ENCODE measurements at places on chromosomes 2 and 18.
A peak's percentile ranks its signal among the peaks of the same experiment; 100 is the strongest.

DNA sequence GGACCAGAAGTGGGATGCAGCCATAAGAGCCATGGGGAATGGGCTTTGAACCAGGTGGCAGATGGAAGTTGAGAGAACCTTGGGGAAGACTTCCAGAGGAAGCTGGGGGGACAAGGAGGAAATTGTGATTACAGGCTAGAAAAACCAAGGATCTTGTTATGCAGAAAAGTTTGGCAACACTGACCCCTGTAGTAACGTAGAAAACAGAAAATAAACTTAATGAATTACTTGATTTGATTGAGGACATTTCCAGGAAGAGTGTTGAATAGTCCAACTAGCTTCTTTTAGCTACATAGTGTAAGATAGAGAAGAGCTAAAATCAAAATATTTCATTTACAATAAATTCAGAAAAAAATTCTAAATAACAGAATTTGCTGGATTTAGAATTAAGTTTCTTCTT lies 91.9 kb upstream of the GPC1 start:
- no peak for DNase-seq

GRCh38 chr2:107392241-107392704 lies 434.4 kb upstream of the RGPD4 start:
- no peak for DNase-seq

GRCh38 chr18:60180671-60181070 lies 191.9 kb downstream of the MC4R start:
- DNase-seq: peak; percentile 84

- DNase-seq: no peak
Measured at GRCh38 chr2:134391751-134392160, 137.9 kb downstream of the MGAT5 start.

DNA sequence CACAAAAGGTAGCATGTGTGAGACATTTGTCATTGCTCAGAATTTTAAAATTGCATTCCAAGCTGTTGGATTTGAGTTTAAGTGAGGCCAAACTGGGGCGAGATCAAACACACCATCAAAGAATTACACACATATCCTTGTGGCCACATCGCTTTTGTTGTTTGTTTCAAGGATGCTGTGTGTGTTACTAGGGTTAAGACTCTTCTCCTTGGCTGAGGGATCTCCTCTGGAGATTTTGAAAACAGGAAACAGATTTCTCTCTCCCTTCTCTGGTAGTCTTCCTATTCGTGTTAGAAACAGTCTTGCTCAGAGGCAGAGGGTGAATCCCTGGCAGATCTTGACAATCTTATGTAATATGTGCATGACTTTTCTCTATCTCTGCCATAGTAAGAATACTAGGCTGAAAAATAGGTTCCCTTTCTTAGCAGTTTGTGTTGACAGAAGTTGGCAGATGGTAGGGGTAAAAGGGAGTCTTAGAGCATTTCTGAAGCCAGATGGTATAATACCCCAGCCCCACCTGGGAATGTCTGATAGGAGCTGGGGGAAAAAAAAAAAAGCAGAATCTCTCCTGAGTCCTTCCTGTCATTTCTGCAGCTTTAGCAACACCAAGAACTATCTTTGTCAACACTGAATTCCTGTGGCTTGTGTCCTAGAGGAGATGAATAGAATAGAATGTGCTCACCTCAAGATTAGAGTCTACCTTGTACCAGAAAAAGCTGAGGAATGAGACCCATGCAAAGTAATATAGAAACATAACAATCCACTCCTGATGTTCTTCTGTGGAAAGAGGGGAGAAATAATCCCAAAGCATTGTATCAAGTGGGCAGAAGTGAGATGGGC lies 101.8 kb downstream of the XRCC5 start:
- DNase-seq: no peak

GRCh38 chr2:101151859-101152271 lies 683 bp upstream of the TBC1D8 start:
- DNase-seq: peak; percentile 48

DNA sequence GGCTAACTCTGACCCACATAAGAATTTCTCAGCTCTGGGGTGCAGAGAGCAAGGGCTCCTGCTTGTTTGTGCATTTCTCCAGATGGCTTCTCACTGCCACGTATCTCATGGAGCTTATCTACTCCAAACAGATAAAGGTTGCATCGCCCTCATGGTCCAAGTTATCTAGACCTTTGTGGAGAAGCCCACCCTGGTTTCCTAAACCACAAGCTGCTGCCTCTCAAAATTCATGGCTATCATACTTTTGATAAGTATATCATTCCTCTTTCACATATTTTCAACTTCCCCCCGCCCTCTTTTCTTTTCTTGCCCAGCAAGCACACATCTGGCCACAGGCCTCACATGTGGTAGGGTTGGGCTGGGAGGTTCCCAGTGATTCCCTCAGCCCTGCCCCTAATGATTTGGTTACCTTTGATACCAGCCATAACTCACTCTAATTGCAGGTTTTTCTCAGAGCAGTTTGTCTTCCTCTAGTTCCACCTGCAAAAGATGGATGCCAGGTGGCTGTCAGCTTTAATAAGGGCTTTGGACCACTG lies 146.0 kb downstream of the RHBDD1 start:
- DNase-seq: peak; percentile 90

DNA sequence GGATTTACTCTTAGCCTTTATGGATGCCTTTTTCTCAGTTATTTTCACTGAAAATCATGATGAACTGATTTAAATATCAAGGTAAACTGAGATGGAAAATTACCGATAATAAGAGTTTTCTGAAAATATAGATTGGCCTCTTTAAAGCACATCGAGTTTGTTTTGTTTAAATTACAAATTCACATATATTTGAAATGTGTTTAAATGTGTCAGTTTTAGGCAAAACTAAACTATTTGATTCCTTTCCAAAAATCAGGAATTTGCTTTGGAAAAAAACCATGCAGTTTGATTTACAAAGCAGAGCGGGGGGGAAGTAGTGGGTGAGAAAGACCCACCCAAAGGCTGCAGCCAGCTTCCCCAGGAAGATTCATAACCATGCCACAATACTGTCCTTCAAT lies 52.0 kb upstream of the EML4 start:
- no peak for DNase-seq
